ENCODE measurements at places on chromosomes 16 and 17.

DNA sequence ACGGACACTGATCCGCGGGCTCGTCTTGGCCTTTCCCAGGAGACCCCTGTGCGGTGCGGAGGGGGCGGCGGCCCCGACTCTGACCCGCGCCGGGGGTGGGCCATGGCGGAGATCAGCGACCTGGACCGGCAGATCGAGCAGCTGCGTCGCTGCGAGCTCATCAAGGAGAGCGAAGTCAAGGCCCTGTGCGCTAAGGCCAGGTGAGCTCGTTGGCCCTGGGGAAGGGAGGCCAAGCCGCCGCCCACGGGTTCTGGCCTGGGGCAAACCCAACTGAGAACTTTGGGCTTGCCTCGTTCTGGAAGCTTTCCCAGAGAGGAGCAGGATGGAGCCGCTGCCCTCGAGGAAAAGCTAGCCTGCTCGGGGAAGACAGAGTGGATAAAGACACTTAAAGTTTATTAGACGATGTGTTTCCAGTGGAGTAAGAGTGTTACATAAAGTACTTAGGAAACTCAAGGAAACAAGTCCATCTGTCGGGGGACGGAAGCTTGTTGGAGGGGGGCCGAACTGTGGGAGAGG lies 540 bp downstream of the PPP4C start:
- DNase-seq, result no peak

GRCh38 chr16:77190190-77190477 lies 856 bp upstream of the MON1B start:
- no peak for DNase-seq

GRCh38 chr17:65139101-65139764 lies 2.1 kb downstream of the RGS9 start:
- DNase-seq, result no peak

GRCh38 chr16:78994135-78994745 lies 606.3 kb downstream of the MAF start:
- no peak for DNase-seq

DNA sequence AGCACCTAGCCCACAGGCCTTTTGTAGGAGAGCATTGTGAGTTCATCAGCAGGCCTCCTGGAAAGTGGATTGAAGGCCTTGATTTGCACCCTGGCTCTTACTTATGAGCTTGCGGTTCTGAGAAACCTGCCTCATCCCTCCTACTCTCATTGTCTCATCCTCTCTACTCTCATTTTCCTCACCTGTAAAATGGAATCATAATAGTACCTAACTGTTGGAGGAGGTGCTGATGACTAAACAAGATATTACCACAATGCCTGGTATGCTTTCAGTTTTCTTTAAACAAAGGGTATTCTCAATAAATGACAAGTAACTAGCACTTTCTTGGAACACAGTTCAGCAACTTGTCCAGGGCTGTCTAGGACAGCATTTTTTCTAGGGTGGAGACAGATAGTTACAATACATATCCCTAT lies 243.1 kb upstream of the MAF start:
- DNase-seq, result no peak

DNA sequence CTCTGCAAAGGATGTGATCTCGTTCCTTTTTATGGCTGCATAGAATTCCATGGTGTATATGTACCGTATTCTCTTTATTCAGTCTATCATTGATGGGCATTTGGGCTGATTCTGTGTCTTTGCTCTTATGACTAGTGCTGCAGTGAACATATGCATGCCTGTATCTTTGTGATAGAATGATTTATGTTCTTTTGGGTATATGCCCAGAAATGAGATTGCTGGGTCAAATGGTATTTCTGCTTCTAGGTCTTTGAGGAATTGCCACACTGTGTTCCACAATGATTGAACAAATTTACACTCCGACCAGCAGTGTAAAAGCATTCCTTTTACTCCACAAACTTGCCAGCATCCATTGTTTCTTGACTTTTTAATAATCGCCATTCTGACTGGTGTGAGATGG lies 60.2 kb upstream of the ADORA2B start:
- no peak for DNase-seq

DNA sequence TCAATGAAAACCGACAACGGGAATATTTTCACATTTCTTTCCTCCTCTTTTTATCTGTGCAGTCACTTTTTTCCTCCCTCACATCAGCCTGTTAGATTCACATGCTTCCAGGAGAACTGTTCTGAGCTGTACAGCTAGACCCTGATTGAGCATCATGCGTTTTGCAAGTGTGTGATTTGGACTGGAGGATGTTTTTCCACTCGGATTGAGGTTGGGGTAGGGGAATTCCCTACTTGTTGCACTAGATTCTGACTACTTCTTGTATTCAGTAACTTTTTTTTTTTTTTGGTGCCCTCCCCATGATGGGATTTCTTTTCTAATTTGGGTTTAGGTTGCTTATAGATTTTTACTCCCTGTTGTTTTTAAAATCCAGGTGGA lies 4.8 kb downstream of the MSI2 start:
- no peak for DNase-seq

DNA sequence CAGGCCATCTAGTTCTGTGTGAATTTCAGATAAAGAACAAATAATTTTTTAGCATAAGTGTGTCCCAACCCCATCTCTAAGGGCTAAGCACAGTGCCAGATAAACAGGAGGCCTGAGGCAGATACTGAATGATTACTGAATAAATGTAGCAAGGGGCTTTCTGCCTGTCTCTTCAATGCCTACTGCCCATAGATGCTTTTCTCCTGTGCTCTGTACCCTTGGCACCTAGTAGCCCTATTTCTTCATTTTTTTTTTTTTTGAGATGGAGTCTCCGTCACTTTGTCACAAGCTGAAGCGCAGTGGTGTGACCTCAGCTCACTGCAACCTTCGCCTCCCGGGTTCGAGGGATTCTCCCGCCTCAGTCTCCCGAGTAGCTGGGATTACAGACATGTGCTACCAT lies 25.3 kb downstream of the IGFBP4 start:
- DNase-seq, result no peak

GRCh38 chr16:73846007-73846330 lies 450.6 kb upstream of the PSMD7 start:
- no peak for DNase-seq

- no peak for DNase-seq
These were observed 409.6 kb downstream of the NPIPA8 start for GRCh38 chr16:17926866-17927399.

- no peak for DNase-seq
These were observed 49.0 kb upstream of the AKAP1 start for GRCh38 chr17:57035971-57036481.

GRCh38 chr16:11597235-11598095 lies 10.7 kb upstream of the LITAF start:
- no peak for DNase-seq

DNA sequence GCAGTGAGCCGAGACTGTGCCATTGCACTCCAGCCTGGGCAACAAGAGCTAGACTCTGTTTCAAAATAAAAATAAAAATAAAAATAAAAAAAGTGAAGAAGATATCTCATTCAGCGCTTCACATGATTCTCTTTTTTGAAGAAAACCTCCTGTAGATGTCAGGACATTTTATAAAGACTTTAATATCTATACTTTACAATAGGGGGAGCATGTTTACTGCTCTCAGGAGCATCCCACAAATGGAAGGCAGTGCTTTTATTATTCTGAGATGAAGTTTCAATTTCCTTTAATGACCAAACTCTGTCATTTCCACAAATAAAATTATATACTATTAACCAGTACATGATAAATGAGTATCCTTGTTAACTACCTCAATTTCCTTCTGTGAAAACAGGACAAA lies 118.7 kb upstream of the MYOCD start:
- DNase-seq, result no peak

- DNase-seq, result no peak
These were observed 7.4 kb upstream of the MMP2 start for GRCh38 chr16:55471448-55472097.

GRCh38 chr16:77383606-77384187 lies 51.1 kb downstream of the ADAMTS18 start:
- no peak for DNase-seq

GRCh38 chr16:65745-66144 lies 6.7 kb downstream of the RHBDF1 start:
- DNase-seq, result peak; percentile 81

DNA sequence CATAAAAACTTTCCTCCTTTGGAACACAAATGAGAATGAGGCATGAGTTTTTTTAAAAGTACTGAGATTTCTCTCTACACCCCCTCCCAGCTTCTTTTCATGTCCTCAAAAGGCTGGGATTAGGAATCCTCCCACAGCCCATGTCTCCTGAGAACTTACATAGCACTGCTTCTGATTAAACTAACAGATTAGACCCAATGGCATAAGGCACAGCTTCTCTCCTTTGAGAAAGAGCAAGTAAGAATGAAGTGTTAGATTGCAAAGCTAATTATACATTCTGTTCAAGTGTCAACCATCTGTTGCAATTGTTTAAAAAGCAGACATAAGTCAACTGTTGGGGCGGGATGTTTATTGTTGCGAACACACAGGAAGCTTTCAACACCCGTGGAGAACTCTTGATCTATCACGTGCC lies 715.1 kb downstream of the CDH11 start:
- DNase-seq, result no peak

- DNase-seq, result peak; percentile 17
These were observed 1.3 kb downstream of the NLRC5 start for GRCh38 chr16:56990407-56991286.

- peak; percentile 46 for DNase-seq
These were observed 654 bp downstream of the LASP1 start for GRCh38 chr17:38870259-38871165.

- DNase-seq, result no peak
These were observed 50.3 kb downstream of the KSR1 start for GRCh38 chr17:27506348-27507218.

DNA sequence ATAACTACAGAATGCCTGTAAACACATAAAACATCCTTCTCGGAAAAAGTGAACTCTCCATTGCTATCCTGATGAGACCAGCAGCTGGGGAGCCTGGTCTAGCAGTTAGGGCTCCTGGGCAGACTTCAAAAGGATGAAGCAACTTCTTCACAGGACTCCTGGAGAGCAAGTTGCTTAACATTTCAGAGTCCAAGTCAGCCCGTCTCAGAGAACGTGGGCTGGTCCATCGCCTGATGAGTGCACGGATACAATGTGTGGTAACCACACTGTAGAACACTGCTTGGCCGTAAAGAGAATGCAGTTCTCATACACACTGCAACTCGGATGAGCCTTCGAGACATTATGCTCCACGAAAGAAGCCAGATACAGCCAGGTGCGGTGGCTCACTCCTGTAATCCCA lies 52.7 kb downstream of the TMEM235 start:
- DNase-seq, result no peak

DNA sequence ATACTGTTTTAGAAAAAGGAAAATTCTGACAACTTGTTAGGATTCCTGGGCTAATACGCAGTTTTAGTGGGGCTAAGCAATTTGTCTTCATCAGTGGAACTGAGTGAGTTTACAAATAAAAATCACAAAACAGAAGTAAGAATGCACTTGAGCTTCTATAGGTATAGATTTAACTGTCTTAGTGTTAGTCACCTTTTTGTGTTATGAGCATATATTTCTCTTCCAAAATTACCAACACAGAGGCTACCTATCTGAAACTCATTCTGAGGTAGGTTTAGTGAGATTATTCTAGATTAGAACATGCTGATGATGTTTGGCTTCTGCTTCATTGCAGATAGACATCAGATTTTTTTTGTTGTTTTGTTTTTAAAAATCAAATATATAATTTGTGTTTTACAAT lies 23.2 kb downstream of the METTL9 start:
- no peak for DNase-seq

DNA sequence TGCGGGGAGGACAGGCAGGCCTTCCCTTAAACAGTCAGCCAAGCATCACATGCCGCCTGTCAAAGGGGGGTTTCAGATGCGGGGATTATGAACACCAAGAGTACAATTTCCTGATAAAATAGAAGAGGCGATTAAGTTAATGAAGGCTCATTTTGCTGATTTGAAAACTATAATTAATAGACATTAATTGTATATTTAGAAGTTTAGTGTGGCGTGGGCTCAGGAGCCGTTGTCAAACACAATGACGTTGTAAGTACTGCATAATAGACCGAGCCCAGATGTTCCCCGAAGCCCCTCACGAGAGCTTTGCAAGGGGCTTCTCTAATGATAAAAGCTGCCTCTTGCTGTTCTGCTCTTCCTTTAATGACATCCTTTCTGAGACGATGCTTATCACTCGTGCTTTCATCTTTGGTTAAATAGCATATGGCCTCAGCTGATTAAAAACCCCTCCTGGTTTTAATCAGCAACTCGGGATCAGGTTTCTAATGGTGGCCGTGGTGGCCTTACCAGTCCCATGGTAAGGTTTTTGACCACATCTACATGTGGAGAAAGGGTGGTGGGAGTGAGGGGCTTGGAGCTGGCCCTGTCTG lies 28.2 kb downstream of the SNX20 start:
- DNase-seq, result no peak

DNA sequence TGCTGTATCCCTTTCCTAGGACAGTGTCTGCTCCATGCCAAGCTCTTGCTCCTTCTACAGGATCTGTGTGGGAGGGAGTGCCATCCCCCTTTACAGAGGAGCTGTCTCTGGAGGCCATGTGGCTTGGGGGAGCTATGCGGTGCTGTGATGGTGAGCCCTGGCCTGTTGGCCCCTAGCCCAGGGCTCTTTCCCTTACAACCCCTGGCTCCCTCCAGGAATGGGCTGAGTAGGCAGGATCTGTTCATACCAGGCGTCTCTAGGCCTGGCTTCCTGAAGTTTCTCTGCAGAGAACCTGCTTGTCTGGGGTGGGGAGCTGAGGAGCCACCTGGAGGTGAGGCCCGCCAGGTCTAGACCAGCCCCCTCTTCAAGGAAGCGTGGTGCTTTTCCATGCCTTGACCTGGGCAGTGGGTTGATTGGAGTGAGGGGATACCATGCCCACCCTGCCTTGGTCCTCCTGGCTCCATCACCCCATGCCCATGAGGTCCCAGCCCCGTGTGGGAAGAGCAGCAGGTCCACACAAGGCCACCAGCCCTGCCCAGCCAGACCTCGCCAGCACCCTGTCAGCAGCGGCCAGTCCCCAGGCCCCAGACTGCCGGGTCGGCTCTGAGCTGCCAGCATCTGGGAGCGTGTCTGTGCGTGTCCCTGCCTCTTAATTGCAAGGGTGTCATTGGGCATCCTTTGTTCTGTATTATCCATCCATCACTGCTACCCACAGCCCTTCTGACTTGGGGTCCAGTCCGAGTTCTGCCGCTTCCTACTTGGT lies 14.7 kb downstream of the LLGL2 start:
- no peak for DNase-seq

DNA sequence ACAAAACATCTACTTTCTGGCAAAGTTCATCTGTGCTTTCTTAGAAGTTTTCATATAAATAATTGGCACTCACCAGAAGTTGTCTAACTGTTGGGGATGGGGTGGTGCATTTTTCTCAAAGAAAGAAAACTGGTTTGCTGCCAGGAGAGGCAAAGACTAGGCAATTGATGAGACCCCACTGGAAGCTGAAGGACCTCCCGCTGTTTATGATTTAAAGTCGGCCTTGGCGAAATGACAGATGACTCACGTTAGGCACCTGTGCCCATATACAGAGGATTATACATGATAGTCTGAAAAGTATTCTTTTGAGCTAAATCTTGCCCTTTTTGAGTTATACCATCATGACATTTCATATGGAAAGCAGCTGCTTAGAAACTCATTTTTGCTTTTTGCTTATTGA lies 193.0 kb upstream of the ZFHX3 start:
- no peak for DNase-seq

GRCh38 chr16:66639091-66639885 lies 34.8 kb downstream of the CMTM3 start:
- DNase-seq, result no peak

- DNase-seq, result no peak
These were observed 115.8 kb downstream of the MSI2 start for GRCh38 chr17:57372156-57372555.

- no peak for DNase-seq
These were observed 327.4 kb upstream of the CCL2 start for GRCh38 chr17:33927732-33928133.

Data from stimulated activated CD4-positive, alpha-beta T cell treated with anti-CD3 and anti-CD28 coated beads, Interleukin-1b, Interleukin-23, amount 100 ng/mL, for 4 hours (primary cell).